ENCODE measurements at places on chromosomes 12 and 14.

- DNase-seq: no peak
These were observed 134.0 kb downstream of the ANO6 start for GRCh38 chr12:45349916-45350315.

DNA sequence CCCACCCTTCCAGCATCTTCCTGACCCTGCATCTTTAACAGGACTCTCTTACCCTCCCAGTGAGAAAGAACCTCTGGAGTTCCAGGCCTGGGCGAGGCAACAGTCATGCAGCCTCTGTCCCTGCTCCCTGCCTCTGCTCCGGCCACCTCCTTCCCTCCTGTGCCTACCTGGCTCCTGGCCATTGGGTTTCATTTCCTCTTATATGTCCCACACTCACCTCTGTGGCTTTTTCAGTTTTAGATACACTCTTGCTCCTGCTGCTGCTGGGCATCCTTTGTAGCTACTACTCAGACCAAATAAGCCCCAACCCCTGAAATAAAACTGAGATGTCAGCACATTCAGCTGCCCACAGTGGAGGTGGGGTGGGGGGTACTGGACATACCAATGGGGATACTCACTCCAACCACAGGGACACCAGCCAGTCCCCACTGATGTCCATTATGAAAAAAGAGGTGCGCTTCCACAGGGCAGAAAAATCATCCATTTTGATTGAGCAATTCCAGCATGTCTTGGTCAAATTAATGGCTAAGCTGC is 99.1 kb upstream of the NRXN3 start:
- DNase-seq: no peak

GRCh38 chr12:10163084-10163483 is 8.8 kb downstream of the OLR1 start:
- no peak for DNase-seq

- no peak for DNase-seq
These were observed 54.9 kb downstream of the SPATS2 start for GRCh38 chr12:49422114-49422513.

DNA sequence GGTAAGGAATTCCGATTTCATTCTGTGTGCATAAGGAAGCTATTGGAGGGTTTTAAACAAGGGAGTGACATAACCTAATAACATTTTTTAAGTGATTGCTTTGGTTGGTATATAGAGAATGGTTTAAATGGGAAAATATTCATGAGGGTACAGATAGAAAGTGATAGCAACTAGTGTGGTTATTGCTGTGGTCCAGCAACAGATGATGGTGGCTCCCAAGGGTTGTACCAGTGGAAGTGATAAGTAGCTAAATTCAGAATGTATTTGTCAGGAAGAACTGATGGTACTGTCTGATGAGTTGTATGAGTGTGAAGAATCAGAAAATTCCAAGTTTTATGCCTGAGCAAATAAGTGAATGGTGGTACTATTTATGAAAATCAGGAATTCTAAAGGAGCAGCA is 2.6 kb upstream of the CNOT2 start:
- DNase-seq: no peak

- no peak for DNase-seq
These were observed 9.2 kb downstream of the DUSP6 start for GRCh38 chr12:89343127-89343526.

- no peak for DNase-seq
These were observed 6.4 kb upstream of the ARF6 start for GRCh38 chr14:49886523-49886922.

GRCh38 chr12:92185052-92185451 is 39.4 kb upstream of the BTG1 start:
- DNase-seq: no peak
